ENCODE measurements at places on chromosomes 1 and 21.
A peak's percentile ranks its signal among the peaks of the same experiment; 100 is the strongest.

DNA sequence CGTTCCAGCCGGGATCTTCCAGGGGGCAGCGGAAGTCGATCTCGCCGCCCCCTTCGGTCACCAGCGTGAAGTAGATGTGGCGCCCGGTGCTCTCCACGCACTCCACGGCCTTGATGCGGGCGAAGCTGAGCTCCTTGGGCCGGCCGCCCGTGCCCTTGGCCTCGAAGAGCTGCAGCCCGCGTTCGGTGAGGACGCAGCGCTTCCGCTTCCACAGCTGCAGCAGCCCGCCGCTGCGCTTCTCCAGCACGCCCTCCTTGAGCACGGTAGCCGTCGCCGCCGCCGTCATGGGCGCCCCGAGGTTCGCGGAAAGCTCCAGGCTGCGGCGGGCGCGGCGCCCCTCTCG lies 516 bp downstream of the PHLDA3 start:
- no peak for DNase-seq

- no peak for DNase-seq
Measured at GRCh38 chr1:52296345-52296744, 69.7 kb downstream of the CC2D1B start.

GRCh38 chr21:43983860-43984420 lies 28.2 kb upstream of the TRAPPC10 start:
- no peak for DNase-seq

DNA sequence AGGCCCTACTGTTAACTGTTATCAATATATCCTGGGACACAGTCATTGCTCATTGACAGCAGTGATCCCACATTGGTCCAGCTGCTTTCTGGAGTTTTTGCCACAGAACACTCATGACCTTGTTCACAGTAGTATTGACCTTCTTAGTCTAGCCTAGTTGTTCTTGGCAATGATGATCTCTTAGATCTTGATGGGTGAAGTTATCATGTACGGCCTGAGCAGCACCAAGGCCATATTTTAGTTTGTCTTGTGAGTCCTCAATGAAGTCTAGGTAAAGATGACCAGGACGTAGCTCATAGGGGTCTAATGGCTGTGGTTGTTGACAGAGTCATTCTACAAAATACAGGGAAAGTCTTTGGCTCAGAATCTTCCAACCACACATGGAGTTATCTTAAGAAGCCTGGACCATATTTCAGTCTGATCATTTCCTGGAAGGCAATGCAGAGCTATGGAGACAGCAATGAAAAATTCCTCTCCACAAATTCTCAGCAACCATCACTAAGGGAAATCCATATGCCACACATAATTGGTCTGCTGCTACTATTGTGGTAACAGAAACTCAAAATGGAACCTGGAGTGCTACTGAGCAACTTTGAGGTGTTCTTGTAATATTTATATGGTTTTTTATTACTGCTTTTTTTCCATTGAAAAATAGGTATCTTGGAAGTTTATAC lies 279.6 kb downstream of the GRIK1 start:
- no peak for DNase-seq

DNA sequence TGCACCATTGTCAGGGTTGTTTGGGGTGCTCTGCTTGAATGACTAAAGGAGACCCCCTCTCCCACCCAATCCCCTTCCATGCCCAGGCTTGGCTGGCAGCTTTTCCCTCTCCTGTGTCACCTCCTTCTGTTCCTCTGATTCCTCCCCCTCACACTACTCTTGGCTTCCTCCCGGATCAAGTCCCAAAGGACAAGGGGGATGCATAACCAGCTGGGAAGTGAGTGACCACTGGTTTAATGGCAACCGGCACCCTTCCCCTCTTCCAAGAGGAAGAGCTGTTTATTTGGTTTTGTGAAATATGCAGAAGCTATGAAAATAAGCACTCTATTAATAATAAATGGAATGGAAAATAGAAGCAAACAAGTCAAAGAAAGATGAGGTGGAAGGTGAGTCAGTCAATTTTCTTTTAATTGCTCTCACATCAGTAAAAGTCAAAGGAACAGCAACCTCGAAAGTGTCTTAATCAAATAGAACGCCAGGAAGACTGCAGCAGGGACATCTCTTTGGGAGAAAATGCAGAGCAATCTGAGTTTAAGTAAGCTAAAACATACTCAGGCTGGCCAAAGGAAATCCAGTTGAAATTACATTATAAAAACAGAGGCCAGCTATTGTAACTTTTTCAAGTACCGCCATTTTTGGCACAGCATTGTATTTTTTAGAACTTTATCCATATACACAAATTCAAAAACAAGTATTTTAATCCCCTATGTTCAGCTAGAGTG lies 322.5 kb downstream of the SIPA1L2 start:
- DNase-seq, result no peak

DNA sequence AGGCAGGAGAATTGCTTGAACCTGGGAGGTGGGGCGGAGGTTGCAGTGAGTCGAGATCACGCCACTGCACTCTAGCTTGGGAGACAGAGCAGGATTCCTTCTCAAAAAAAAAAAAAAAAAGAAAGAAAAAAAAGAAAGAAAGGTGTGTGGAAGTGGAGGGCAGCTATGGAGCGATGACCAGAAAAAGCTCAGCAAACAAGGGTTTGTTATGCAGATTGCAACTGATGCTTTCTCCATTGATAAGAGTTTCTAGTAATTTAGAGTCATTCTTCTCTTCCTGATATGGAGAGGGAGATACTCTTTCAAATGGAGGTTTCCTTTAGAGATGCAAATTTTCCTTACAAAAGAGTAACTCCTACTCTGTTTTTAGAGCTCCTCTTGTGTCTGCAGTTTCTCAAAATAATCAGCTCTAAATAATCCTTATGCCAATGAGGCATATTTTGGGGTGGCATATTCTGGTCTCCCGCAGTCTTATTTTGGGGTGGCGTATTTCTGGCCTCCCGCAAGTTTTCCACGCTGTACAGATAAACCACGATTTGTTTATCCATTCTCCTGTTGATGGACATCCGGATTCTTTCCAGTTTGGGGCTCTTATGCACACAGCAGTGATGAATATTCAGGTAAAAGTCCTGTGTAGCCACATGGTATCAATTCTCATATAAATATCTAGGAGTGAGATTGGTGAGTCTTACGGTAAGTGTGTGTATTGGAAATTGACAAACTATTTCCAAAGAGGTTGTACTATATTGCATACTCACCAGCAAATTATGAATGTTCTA lies 30.7 kb upstream of the RCC2 start:
- DNase-seq, result no peak

DNA sequence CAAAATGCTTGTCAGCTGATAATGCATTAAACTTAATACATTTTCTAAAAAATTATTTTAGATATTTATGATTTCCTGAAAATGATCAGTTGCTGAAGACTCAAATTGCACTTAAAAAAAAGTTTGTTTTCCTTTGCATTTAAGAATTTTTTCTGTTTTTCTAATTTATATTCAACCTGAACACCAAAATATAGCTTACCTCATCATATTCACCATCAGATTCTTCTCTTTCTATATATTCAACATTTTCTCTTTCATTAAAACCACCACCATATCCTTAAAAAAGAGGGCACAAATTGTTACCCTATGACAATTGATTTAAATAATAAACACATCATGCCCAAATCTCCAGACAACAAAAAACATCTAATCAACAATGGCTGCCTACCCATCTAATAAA lies 8.6 kb downstream of the ZRANB2 start:
- no peak for DNase-seq

DNA sequence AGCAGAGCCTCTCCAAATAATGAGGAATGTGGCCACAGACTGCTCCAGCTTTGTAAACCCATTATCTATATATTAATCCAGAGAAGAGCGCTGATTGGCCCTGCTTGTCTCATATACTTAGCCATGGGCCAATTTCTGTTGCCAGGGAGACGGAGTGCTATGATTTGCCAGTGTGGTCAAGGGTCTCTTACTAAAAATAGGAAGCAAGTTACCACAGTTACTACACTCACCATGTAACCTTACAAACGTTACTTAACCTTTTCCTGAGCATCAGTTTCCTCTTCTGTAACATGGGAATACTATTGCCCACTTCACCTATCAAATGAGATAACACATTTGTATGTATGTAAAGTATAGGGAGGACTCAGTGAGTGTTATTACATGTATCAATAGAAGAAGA lies 7.7 kb upstream of the S100A2 start:
- DNase-seq, result no peak

- DNase-seq, result no peak
Measured at GRCh38 chr21:26710155-26710554, 135.1 kb downstream of the ADAMTS1 start.

GRCh38 chr1:224069138-224069537 lies 44.8 kb upstream of the FBXO28 start:
- DNase-seq, result no peak

- DNase-seq, result no peak
Measured at GRCh38 chr1:194658090-194658439, 1471.7 kb upstream of the B3GALT2 start.

DNA sequence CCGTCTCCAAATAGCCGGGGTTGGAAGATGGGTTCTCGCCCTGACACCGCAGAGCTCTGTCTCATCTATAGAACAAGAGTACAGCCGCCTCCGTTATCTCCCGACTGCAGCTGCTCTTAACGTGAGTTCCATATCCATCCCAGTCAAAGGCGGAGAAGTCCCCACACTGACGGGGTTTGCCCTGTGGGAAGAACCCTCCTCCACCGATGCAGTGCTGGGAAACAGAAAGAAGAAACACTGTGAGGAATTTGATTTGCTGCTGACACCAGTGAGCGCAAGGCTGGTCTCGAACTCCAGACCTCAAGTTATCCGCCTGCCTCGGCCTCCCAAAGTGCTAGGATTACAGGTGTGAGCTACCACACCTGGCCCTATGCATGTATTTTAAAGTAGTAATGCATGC lies 9.5 kb downstream of the ITLN2 start:
- no peak for DNase-seq

- no peak for DNase-seq
Measured at GRCh38 chr1:115829023-115829674, 11.8 kb downstream of the NHLH2 start.

DNA sequence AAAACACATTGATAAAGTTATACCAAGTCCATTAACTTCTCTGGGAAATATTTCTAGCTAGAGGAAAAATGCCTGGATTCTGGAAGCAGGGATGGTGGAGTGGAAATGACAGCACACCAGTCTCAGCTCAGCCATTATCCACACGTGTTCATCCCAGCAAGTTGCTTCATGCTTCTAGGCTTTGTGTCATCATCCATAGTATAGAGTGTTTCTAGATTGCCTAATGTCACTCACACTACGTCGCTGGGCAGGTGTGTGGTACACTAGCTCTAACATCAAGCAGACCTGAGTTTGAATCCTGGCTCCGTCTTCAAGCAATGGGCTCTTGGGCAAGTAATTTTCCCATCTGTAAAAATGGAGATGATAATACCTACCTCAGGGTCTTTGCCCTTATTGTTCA lies 326.3 kb downstream of the PBX1 start:
- DNase-seq, result no peak

- no peak for DNase-seq
Measured at GRCh38 chr1:226148121-226148648, 38.4 kb downstream of the ACBD3 start.

DNA sequence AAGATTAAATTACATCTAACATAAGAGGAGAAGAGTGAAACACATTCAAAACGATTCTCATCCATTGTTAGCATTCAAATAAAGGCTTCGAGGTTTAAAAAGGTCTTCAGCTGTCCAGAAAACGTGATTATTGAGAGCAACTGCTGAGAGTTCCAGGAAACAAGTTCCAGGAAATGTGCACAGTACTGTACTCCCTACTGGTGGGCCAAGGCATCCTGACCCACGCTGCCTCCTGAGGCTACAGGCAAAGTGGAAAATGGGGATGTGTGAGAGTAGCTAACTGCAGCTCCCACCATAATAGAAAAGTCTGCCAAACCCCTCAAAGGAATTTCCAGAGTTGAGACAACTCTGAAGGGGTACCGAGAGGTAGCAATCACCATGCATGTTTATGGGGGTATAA lies 2.0 kb downstream of the VAV3 start:
- no peak for DNase-seq

- DNase-seq, result no peak
Measured at GRCh38 chr1:198701250-198701649, 62.4 kb downstream of the PTPRC start.

GRCh38 chr1:31432592-31433395 lies 19.8 kb downstream of the SERINC2 start:
- DNase-seq, result no peak

GRCh38 chr1:156860113-156860627 lies 495 bp upstream of the NTRK1 start:
- peak; percentile 48 for DNase-seq

GRCh38 chr1:13495186-13495585 lies 18.6 kb downstream of the LRRC38 start:
- no peak for DNase-seq

GRCh38 chr1:245605480-245606156 lies 450.8 kb downstream of the KIF26B start:
- no peak for DNase-seq

- DNase-seq, result no peak
Measured at GRCh38 chr1:34108269-34108668, 56.8 kb downstream of the CSMD2 start.

GRCh38 chr1:219304227-219305226 lies 130.8 kb downstream of the LYPLAL1 start:
- DNase-seq, result no peak

DNA sequence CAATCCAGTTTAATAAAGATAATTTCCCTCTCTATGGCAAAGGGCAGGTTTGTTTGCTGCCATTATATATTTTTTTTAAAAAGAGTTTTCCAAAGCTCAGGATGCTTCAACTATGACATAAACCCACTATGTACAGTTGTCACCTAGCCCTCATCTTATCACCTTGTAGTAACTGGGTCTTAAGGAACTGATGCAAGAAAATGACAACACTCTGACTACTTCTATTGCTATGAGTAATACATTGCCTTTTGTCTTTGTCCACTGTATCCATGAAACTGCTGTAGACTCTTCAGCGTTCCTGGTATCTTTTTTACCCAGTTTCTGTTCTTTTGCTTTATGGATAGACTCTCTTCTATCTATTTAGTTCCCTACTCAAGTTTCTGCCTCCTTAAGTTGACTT lies 586.5 kb downstream of the NEGR1 start:
- no peak for DNase-seq

- no peak for DNase-seq
Measured at GRCh38 chr1:80003250-80003649, 996.7 kb upstream of the ADGRL4 start.

GRCh38 chr1:243798726-243799125 lies 51.3 kb downstream of the AKT3 start:
- no peak for DNase-seq

DNA sequence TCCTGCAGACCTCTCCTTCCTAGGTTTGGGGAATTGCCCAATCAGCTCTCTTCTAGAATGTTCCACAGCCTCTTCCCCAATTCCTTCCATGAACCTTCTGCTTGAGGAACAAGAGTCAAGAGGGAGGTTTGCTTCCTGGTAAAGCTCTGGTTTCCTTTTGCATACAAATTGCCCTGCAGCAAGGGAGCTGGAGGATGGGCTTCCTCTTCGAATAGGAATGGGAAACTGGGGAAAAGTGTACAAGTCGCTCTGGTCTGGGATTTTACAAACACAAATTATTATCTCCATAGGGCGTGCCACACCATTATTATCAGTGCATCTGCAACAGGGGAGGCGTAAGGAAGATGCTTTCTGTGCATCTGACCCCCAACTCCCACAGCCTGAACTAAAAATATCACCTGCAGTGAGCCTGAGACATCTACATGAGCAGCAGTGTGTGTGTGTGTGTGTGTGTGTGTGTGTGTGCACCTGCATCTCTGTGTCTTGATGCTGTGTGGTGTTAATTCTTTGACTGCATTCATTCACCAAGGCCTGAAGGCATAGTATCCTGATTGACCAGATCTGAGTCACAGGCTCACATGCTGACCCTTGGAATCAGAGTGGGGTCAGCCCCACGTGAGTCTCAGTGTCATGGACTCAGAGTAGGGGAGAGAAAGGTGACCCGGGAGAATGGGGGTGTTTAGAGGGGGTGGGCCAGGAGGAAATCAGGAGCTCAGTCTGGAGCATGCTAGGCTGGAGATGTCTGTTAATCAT lies 272.9 kb downstream of the KAZN start:
- no peak for DNase-seq
